ENCODE measurements at places on chromosomes 5 and 9.

DNA sequence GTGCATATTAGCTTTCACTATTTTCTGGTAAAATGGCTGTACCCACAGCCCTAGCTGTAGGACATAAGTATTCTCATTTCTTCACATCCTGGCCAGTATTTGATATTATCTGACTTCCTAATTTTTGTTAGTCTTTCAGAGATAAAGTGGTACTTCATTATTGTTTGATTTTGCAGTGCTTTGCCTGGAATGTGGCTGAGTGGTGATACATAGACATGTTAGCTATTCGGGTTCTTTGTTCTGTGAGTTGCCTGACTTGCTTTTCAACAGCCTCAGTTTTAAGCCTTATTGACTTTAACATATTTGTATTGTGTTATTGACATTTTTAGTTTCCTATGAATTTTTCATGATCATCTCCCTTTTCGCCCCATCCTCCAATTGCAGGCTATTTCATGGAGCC, 161.1 kb downstream of the GABBR2 start:
- DNase-seq: no peak

DNA sequence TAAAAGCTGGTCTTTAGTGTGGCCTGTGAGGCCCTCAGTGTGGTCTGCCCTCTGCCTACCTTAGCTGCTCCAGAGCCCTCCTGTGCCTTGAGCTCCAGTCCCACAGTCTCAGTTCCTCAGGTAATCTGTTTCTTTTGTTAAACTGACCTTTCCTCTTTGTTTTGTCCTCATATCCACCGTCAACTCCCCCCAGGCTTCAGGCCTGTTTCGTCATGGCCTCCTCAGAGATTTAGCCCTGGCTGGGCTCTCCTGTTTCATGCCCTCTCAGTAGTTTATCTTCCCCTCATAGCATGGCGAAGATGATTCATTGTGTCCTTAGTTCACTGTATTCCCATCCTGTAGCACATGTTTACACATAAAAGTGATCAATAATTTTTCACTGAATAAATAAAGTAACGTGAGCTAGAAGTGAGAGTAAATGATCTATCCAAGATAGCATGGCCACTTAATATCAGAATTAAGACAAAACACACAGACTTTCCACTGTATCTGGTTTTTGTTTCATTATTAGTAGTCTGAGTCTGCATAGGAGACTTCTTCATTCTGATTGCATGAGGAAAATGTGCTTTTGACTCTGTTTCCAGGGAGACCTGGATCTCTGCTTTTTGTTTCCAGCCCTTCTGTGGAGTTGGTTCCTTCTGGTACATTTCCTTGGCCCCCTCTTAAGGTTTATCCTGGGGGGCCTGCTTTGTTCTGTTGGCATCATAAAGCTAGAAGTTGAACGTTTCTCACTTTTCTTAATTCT, 70.5 kb downstream of the SNX24 start:
- no peak for DNase-seq

- DNase-seq: no peak
These were observed 149.8 kb upstream of the PPP1R26 start for GRCh38 chr9:135329571-135330306.

DNA sequence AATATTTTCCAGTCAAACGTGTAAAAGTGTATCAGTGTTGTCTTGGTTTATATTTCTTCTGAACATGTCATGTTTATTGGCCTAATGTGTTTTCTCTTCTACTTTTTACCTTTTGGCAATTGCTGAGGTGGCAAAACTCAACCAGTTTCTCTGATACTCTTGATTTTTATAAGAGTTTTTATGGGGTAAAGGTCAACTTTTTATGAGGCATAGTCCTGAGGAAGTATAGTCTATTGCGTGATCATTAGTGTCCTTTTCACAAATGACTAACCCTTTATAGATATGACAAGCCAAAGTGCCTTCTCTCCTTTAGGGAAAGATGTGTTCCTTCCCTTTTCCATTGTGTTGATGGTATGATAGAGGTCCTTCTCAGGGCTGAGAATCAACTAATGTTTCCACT, 32.9 kb downstream of the OCLN start:
- DNase-seq: no peak

- DNase-seq: no peak
These were observed 9.9 kb upstream of the CSNK1G3 start for GRCh38 chr5:123502120-123502519.

GRCh38 chr5:96721351-96721977, 59.3 kb downstream of the CAST start:
- DNase-seq: peak; percentile 70

GRCh38 chr5:34657988-34658387, 1.9 kb downstream of the RAI14 start:
- no peak for DNase-seq

DNA sequence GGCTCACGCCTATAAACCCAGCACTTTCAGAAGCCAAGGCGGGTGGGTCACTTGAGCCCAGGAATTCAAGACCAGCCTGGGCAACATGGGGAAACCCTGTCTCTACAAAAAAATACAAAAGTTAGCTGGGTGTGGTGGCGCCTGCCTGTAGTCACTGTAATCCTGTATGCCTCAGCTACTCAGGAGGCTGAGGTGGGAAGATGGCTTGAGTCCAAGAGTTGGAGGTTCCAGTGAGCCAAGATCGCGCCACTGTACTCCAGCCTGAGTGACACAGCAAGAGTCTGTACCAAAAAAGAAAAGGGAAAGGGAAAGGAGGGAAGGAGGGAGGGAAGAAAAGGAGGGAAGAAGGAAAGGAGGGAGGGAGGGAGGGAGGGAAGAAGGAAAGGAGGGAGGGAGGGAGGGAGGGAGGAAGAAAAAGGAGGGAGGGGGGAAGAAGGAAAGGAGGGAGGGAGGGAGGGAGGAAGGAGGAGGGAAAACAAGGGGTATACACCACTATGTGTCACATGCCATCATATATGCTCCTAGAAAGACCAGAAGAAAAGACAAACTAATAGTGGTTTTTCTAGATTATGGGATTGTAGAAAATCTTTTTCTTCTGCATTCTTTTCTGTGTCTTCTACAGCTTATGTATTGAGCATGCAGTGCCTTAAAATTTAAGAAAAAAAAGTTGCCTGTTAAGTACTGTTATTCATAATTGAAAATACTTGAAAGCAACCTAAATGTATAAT, 240.1 kb downstream of the DENND1A start:
- DNase-seq: no peak

GRCh38 chr5:5304361-5305020, 118.0 kb upstream of the ICE1 start:
- no peak for DNase-seq

- no peak for DNase-seq
These were observed 7.6 kb upstream of the TTLL11 start for GRCh38 chr9:122100756-122101155.

DNA sequence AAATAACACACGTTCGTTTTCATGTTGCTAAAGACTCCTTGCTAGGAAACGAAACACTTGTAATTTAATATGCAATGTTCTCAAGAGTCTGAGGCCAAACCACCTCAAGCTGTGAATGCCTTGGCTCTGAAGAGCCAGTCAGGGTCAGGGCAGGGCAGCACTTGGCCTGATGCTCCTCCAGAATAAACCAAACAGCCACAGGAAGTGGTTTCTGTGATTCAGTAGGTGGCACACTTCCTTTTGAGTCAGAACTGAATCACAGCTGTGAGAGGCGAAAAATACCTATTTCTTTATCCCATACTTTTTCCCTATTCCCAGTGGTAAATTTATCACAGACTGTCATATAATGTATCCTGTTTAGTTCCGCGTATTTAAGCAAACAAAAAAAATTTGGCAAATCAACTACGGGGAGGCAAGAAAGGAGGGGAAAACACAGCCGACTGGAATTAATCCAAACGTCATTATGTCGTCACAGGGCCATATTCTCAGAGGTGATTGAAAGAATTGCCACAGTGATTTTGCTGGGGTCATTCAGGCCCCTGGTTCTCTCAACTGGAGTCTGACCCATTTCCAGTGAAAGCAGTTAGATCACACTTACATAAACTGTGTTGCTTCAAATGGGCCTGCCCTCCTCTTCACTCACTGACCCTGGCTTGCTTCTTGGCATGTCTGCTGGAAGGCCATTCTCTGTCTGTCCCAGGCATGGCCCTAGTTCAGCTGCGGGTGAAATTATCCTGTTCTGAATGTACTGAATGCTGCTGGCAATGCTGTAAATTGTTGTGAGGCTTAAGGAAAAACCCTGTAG, 71.2 kb downstream of the ARRDC3 start:
- peak; percentile 69 for DNase-seq

DNA sequence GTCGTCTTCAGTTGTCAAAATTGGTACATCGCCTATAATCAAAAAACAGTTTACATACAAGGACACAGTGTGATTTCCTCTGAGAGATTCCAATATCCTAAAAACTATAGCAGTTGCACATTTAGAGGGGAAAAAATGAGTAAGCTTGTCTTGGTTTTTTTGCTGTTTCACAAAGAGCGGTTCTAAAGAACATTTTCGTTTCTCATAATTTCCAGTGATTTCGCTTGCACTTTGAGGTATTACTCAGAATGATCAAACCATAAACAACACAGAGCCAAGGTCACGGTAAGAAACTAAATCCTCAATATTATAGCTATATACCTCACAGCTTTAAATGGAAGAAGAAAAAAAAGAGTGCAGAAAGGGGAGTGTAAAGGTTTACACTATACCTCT, 861 bp downstream of the MTX3 start:
- DNase-seq: no peak

- DNase-seq: no peak
These were observed 132.1 kb downstream of the PDZD2 start for GRCh38 chr5:31770998-31771397.

DNA sequence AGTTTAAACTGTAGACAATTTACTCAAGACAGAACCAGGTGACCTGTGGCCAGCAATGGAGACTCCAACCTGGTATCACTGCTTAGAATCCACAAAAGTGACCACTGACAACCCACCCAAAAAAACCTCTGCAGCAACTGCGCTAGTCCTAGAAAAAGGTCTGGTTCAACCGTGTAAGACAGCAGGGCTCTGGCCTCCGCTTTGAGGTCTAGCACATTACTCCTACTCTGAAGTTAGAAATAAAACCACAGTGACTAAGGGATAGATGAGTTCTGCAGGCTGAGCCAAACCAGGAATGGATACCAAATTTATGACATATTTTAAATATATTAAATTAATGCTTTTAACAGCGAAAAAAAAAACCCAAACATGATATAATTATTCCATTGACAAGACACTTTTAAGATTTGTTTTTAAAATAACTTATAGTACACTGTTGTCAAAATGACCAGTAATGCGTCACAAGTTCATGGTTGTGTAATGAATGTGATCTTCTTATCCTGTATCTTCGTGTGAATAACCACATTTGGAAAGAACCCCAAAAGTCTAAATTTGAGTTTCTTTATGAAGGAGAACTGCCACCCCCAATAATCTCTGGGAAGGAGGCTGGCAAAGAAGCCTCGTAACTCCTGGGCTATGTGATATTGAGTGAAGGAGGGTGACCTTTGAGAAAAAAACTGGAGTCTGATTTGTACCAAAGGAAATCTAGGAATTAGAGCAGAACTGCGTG, 101.9 kb upstream of the SLC44A1 start:
- no peak for DNase-seq

DNA sequence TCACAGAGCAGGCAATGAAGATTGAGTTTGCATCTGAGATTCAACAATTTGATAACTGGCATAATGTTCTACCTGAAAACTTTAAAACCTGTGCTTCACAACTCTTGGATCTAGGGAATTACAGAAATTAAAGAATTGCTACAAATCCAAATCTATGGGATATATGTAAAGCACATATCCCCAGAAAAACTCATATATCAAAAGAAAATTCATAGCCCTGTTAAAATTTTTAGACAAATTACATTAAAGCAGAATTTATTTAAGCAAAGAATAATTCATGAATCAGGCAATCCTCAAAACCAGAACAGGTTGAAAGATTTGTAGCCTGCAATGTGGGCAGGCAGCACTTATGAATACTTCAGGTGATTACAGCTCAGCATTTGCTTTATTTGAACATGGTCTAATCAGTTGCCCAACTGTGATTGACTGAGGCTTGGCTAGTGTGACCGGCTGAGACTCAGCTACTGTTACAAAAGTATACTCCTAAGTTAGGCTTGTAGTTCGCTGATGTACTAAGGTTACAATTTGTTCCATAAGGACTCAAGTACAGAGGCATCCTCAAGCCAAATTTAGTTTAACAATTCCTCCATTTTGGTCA, 10.3 kb upstream of the UBTD2 start:
- no peak for DNase-seq

- no peak for DNase-seq
These were observed 274.1 kb upstream of the TMEM161B start for GRCh38 chr5:88542786-88543185.

DNA sequence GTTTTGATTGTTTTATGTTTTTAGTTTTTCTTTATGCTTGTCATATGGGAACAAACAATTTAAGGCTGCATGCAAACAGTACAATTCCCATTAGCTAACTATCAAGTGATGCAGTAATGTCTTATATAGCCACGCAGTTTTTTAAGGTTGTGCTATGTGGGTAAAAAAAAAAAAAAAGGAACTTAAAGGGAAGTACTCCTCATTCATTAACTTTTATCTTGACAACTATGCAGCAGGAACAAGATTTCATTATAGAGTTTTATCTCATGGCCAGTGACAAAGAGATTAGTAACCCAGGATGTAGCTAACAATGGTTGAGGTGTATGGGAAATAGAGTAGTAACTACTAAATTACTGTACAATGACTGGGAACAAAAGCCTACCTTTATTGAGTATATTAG, 1008.2 kb upstream of the CDH9 start:
- no peak for DNase-seq

- DNase-seq: no peak
These were observed 47.2 kb downstream of the STK10 start for GRCh38 chr5:172140866-172141265.

- DNase-seq: no peak
These were observed 116.8 kb upstream of the SPRY4 start for GRCh38 chr5:142441616-142442015.

DNA sequence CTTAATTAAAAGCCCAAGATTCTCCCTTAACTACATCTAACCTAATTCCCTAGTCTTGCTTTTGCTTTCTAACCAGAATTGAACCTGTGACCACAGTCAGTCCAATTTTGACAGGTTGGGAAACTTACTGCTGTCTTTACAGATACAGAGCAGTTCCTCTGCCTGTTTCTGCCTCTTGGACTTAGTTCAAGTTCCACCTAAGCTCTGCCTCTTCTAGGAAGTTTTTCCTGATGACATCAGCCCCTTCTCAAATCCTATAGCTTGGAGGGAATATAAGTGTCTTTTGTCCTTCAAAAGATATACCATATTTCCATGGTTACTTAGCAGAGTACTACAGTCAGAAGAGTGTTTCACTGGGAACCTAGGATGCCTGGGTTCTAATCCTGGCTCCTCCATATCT, 31.7 kb downstream of the BRINP1 start:
- no peak for DNase-seq

DNA sequence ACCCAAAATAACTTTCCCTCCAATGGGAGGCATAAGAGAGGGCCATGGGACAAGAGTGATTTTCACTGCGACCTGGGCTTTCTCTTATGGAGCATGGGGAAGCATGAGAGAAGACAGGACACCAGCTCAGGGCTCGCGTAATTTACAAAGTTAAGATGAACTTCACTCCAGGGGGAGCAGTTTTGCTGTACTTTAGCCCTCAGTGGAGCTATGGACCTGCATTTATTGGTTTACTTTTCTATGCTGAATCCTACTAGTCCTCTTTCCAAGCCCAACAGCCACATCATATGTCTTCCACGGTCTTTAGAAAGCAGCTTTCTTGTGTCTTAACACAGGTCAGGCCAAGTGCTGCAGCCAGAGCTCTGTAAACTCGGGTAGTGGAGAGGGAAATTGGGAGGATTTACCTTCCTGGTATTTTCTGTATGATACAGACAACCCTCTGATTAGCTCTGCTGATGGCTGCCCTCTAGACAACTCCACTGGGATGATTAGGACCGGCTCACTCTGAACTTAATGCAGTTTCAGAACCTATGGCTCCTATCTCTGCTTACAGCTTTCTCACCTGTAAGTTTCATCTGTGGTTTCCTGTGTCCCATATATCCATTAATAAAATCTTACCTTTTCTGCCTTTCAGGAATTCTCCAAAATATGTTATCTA, 581.0 kb upstream of the RORB start:
- DNase-seq: no peak

Data from heart left ventricle (tissue), 16 donors.